ENCODE measurements at places on chromosomes 5 and 9.
A peak's percentile ranks its signal among the peaks of the same experiment; 100 is the strongest.

DNA sequence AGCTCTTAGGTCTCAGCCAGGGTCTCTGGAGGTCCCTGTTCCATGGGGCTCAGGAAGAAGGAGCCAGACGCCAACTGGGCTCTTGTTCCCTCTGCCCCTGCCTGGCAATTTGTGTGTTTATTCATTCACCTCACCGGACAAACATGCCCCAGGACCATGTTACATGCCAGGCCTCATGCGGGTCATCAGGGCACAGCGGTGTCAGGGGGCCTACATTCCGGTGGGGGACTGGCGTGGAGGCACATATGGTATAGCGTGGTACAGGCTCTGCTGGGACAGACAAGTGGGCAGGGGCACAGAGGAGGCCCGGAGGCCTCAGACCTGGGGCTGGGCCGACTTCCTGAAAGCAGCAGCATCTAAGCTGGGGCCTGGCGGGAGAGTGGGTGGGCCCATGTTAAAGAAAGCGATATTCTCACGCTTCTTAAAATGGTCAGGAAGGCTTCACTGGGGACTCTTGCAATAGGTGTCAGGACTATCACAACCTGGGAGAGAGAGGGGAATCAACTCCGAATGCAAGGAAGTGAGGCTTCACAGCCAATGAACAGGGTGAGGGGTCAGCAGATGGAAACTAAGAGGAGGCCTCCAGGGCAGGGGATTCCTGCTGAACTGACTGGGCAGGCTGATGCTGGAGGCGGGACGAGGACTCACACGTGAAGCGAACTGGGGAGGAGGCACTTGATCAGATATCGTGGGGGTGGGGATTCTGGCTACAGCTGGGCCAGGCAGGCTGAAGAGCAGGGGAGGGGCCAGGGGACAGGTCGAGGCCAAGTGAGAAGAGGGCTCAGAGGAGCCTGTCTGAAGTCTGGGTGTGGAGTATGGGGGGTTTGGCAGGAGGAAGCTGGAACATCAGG, 41.9 kb downstream of the NCS1 start:
- no peak for DNase-seq

- DNase-seq = no peak
Measured at GRCh38 chr9:28014212-28014611, 440.9 kb upstream of the C9orf72 start.

DNA sequence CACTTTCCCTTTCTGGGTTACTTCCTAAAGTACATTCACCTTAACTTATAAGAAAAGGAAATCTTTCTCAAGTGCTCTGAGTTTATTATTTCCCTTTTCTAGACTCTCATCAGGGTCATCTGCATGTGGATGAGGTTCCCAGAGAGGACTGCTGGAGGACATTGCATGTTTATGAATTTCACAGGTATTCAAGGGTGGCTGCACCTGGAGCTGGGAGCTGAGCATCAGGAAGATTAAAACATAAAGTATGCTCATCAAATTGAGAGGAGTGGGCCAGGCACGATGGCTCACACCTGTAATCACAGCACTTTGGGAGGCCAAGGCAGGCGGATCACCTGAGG, 34.7 kb upstream of the PLIN2 start:
- no peak for DNase-seq

- DNase-seq = no peak
Measured at GRCh38 chr9:135116881-135117280, 29.4 kb downstream of the OLFM1 start.

DNA sequence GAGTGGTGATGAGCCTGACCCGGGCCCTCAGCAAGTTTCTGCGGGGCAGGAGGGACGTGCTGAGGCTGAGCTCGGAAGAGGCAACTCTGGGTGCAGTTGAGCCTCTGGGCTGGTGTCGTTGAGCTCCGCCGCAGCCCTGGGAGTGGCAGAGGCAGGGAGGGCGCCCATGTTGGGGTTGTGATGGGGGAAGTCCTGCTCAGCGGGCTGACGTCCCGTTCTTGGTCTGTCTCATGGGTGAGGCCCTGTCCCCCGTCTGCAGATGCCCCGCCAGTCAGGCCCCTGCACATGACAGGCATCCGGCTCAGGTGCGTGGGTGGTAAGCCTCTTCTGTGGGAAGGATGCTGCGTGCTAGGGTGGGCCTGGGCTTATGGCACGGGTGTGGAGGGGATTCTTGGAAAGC, 64.3 kb downstream of the RXRA start:
- no peak for DNase-seq

DNA sequence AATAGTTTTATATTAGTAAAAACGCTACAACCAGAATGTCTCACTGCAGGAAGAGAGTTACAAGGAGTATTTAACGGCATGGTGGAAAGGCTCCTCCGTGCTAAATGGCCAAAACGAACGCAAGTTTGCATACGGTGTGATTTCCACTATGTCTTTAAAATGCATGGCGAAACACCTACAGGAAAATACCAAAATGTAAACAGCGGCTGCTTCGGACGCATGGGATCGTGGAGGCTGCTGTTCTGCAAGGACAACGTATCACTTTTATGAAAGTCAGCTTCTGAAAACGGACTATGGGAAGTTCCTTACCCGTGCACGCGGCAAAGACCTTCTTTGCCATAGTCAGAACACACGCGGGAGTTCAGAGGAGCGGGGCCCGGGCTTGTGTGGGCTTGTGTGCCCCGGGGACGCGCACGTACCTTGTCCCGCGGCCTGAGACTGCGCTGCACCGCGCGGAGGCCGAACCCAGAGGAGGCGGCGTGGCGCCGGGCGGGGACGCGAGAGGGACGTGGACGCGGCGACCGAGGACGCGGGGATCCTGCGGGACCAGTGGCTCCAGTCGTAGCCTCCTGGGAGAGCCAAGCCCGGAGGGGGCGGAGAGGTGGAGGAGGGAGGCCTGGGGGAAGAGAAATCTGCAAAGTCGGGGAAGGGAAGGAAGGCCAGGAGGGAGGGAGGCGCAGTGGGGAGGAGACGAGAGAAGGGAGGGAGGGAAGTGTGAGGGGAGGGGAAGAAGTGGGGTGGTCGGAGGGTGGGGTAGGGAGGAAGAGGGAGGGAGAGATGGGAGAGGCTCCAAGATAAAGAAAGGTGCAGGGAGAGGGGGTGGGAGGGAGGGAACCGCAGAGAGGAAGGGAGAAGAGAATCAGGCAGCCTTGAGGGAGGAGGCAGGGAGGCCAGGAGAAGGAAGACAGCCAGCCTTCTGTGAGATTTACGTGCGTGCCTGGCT, at the start of gene CMBL:
TSS of gene CMBL (minus strand) at position 697 of the 943 bp plus-strand sequence. CDS start 17,140 bp downstream, outside the sequence.
- peak; percentile 53 for DNase-seq

GRCh38 chr9:100229136-100229535, 123.6 kb downstream of the TEX10 start:
- DNase-seq = no peak

GRCh38 chr5:138963763-138964371, 88.7 kb upstream of the LRRTM2 start:
- peak; percentile 52 for DNase-seq

Measured in amniotic epithelial cell (primary cell).